ENCODE measurements at places on chromosomes 12 and 14. TPM values are rescaled to one million over a fixed set of nuclear protein-coding genes. Genes with fewer than 3 reads are reported as not detected.

The PABPN1 gene
- total RNA-seq = 203 TPM

The CNOT2 gene
- total RNA-seq = 78.0 TPM

The SERPINA6 gene
- not detected for total RNA-seq

The MYO1H gene
- not detected for total RNA-seq

The PIP4P1 gene
- 40.8 TPM for total RNA-seq

The KRT82 gene
- total RNA-seq = not detected

The NPFF gene
- not detected for total RNA-seq

The SPIC gene
- not detected for total RNA-seq

The REP15 gene
- total RNA-seq = 0.37 TPM

All from activated CD4-positive, alpha-beta T cell treated with anti-CD3 and anti-CD28 coated beads, Interleukin-2, amount 10 ng/mL, durations not matched to agents 7 days and 5 days (primary cell).